ENCODE measurements at places on chromosomes 2 and 18.

DNA sequence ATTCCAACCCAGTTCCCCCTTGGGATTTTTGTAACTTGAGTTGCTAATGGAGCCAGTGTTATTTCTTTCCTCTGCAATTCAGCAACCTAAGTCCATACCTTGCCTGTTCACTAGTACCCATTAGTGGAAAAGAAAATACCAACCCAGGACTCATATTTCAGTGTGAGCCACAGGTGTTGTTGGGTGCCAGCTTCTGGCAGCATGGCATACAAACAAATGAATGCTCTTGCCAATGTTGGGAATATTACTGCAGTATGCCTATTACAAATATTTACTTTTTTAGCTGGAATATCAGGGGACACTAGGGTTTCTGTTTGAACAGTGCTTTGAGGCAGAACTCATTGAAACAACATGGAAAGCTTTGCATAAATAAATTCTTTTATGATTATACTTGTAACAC lies 130.2 kb downstream of the NCKAP5 start:
- H3K36me3 ChIP-seq: no peaks in the 10 kb centered on the region
- DNase-seq: no peak
- no peak overlapping the region for H3K4me3 ChIP-seq
- H3K27me3 ChIP-seq: no peaks in the 10 kb centered on the region

- no peaks in the 10 kb centered on the region for H3K36me3 ChIP-seq
- H3K4me1 ChIP-seq: no peaks in the 10 kb centered on the region
- no peak overlapping the region for H3K27ac ChIP-seq
- no peak for DNase-seq
Observed at GRCh38 chr18:34031810-34032209, 192.9 kb downstream of the NOL4 start.

GRCh38 chr2:67955748-67956603 lies 106.8 kb downstream of the C1D start:
- DNase-seq: no peak
- H3K4me3 ChIP-seq: no peak overlapping the region
- no peaks in the 10 kb centered on the region for H3K4me1 ChIP-seq
- H3K27me3 ChIP-seq: no peaks in the 10 kb centered on the region

DNA sequence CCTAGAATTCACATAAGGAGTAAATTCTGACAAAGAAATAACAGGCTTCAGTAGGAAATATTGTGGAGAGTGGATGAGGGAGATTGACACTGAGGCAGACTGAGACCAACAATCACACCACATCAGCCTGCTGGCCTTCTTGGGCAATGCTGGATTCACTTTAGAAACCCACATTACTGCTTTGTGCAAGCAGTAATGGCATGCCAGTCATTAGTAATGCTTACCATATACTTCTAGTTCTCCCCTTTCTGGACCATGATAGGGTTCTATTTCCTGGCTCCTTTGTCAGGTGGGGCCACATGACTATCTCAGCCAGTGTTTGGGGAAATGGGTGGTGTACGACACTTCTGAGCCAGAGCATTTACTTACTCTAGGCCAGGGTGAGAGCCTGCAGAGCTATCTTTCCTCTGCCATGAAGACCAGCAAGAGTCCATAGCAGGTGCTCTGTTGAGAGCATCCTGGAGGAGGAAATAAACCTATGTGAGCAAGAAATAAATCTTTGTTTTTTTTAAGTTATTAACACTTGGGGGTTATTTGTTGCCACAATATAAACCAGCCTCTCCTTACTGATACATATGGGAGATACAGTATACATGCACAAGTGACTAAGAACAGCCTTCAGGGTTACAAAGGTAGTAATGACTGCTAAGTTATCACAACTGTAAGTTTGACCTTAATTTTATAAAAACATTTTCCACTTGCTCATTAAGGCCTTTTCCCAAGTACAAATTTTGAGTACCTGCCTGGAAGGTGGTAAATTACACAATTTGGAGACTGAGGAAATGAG lies 89.3 kb upstream of the TANK start:
- no peak for DNase-seq
- no peak overlapping the region for H3K27ac ChIP-seq
- no peaks in the 10 kb centered on the region for H3K36me3 ChIP-seq
- no peaks in the 10 kb centered on the region for H3K4me1 ChIP-seq
- no peak overlapping the region for H3K4me3 ChIP-seq
- H3K27me3 ChIP-seq: no peaks in the 10 kb centered on the region

DNA sequence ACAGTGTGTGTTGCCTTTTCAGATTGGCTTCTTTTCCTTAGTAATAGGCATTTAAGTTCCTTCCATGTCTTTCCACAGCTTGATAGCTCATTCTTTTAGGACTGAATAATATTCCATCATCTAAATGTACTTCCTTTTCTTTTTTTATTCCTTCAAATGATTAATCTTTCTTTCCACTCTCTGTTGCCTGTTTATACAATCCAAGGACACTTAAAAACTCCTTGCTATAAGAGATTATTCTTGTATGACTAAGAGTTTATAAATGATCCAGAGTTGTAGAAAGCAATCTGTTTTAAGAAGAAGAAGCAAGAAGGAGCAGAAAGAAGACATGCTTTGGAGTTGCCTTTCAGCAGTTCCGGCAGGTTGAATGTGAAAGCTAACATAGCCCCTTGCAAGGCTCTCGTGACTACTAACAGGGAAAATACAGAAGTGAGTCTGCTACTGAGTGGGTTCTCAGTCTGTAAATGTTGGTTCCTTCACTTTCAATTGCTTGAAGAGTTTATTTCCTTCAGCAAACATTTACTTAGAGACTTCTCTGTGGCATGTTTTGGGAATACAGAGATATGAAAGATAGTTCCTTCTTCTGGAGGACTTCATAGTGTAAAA lies 123.0 kb downstream of the PMAIP1 start:
- no peaks in the 10 kb centered on the region for H3K36me3 ChIP-seq
- H3K27me3 ChIP-seq: no peaks in the 10 kb centered on the region
- no peaks in the 10 kb centered on the region for H3K4me1 ChIP-seq
- DNase-seq: no peak

- H3K4me1 ChIP-seq: no peaks in the 10 kb centered on the region
- no peaks in the 10 kb centered on the region for H3K27me3 ChIP-seq
- no peak overlapping the region for H3K4me3 ChIP-seq
- H3K36me3 ChIP-seq: no peaks in the 10 kb centered on the region
- no peak overlapping the region for H3K27ac ChIP-seq
- no peak for DNase-seq
Observed at GRCh38 chr18:37284260-37284659, 281.3 kb downstream of the CELF4 start.

DNA sequence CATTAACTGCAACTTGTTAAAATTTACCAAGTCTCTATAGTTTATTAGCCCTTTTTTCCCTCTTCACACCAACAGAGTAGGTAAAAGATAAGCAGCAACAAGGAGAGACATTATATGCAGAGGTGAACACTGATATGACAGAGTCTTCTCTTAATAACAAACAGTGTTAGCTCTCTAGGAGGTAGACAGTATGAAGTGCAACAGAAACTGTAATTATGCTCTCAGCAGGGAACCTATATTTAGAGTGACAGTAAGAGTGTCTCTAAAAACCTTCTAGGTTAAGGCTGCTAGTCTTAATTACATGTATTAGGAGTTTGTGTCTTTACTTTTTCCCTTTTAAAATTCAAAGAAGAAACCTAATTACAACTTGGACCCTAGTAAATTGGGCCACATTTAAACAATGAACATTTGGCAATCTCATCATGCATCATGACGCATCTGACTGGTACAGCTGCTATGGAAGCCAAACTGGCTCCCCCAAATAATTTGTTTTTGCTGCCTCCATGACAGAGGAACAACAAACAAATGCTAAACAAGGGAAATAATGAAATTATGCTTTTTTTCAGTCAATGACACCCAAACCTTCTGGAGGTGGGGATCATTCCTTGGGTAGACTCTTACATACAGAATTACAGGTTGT lies 69.9 kb upstream of the MMADHC start:
- no peaks in the 10 kb centered on the region for H3K27me3 ChIP-seq
- no peak for DNase-seq
- no peak overlapping the region for H3K4me3 ChIP-seq
- H3K4me1 ChIP-seq: no peaks in the 10 kb centered on the region

DNA sequence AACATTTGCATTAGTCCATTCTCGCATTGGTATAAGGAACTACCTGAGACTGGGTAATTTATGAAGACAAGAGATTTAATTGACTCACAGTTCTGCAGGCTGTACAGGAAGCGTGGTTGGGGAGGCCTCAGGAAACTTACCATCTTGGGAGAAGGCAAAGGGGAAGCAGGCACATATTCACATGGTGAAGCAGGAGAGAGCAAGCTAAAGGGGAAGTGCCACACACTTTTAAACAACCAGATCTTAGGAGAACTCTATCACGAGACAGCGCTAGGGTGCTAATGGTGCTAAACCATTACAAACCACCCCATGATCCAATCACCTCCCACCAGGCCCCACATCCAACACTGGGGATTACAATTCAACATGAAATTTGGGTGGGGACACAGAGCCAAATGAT lies 201.7 kb upstream of the MGAT5 start:
- no peaks in the 10 kb centered on the region for H3K4me1 ChIP-seq
- H3K27ac ChIP-seq: no peak overlapping the region
- no peaks in the 10 kb centered on the region for H3K36me3 ChIP-seq
- no peak overlapping the region for H3K4me3 ChIP-seq

GRCh38 chr2:168079236-168079635 lies 168.2 kb downstream of the STK39 start:
- H3K27me3 ChIP-seq: no peaks in the 10 kb centered on the region
- no peaks in the 10 kb centered on the region for H3K36me3 ChIP-seq
- no peak for DNase-seq
- no peaks in the 10 kb centered on the region for H3K4me1 ChIP-seq

DNA sequence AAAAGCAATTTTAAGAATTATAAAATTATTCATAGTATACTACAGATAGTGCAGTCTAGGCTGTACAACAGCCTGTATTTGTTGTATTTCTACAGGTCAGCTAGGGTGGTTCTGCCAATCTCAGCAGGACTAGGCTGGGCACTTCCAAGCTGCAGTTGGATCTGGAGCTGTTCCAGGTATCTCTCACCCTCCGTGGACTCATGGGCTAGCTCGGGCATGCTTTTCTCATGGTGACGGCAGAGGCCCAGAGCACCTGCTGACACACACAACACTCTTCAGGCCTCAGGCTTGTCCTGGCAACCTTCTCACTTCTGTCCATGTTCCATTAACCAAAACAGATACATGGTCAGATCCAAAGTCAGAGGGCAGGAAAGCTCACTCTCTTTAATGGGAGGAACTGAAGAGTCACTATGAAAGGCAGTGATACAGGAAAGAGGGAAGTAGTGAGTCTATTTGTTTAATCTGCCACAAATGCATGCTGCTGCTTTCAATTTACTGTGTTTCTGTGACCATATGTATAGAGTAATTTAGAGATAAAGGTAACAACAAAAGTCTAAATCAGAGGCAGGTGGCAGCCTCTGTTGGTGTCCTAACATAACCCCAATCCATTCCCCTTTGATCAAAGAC lies 462.4 kb upstream of the ACVR2A start:
- H3K27ac ChIP-seq: no peak overlapping the region
- DNase-seq: no peak
- no peaks in the 10 kb centered on the region for H3K4me1 ChIP-seq

Data from vagina (tissue), 2 donors.